ENCODE measurements at places on chromosomes 7 and 10. TPM values are rescaled to one million over a fixed set of nuclear protein-coding genes. Genes with fewer than 3 reads are reported as not detected.

DNA sequence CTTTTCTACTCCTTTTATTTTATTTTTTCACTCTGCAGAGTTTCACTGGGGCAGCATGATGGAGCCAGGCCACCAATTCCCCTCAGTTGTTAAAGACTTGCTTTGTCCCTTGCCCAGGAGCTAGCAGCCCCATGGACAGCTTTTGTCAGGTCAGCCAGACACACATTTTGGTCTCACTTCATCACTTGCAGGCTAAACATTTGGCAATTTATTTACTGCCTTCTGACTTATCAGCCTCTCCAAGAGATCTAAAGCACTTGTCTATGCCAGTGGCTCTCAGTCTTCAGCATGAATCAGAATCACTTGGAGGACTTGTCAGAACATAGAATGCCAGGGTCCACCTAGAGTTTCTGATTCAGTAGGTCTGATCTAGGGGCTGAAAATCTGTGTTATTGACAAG is 66.4 kb upstream of the GDF10 start:
- no peak for DNase-seq

TET1 gene
- 1.8 TPM for polyA plus RNA-seq

GRCh38 chr10:133072720-133073390 is 14.9 kb upstream of the ADGRA1 start:
- DNase-seq: peak; percentile 32

GRCh38 chr7:104089612-104090011 is 100.2 kb upstream of the RELN start:
- peak; percentile 71 for DNase-seq

DNA sequence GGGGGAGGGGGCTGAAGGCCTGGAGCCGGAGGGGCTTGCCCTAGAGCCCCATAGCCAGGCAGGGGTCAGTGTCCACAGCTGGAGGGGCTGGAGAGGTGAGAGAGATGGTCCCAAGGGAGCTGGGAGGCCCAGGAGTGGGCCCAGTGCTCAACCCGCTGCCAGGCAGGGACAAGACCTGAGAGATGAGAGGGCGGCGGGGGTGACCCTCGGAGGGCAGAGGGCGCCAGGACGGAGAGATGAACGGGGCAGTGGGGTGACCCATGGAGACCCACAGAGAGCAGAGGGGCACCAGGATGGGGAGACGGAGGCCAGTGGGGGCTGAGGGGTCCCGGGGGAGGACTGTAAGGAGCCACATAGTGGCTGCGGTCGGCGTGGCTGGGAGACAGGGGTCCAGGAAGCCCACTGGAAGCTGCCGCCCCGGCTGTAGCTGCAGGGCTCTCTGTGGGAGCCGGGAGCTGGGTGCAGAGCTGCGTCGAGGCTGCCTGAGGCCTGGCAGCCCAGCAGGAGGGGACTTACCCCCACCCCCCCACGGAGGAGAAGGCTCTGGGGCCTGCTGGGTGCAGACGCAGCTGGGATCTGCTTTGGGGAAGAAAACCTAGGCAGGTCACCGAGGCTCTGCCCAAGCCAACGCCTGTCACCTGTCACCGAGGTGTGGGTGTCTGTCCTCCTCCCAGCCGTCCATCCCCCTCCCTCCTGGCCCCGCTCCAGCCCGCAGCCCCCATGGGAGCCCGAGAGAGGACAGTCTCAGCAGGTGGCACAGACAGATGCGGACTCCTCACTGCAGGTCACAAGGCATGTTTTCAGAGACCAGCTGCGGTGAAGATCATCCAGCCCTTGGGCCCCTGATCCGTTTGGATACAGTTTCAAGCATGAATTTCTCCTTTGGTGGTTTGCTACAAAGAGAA is 25.1 kb downstream of the PWWP2B start:
- no peak for DNase-seq

DNA sequence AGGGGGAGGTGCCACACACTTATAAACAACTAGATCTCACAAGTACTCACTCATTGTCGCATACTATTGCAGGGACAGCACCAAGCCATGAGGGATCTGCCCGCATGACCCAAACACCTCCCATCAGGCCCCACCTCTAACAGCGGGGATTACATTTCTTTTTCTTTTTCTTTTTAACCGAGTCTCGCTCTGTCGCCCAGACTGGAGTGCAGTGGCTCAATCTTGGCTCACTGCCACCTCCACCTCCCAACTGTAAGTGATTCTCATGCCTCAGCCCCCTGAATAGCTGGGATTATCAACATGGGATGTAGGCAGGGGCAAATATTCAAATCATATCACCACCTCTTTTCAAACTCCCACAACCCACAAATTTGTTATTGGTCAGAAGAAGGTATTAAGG is 76.7 kb downstream of the SKAP2 start:
- peak; percentile 3 for DNase-seq

DNA sequence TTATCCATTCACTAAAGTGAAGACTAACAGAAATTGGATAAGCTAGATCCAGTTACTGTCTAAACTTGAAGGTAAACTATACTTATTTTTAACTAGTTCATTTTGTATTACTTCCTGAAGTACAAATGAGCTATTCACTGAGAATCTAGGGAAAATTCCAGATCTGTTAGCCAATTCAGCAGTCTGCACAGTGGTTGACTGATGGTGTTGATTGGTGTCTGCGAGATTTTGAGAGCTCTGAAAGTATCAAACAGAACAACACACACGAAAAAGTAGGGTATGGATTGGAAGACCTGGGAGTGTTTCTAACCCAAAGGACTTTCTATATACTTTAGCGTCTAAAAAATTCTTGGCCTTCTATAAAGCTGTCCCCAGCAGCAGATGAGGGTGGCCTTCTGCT is 33.6 kb upstream of the AGR2 start:
- DNase-seq: no peak

GRCh38 chr10:114491933-114492332 is 87.6 kb upstream of the AFAP1L2 start:
- no peak for DNase-seq

- no peak for DNase-seq
Observed at GRCh38 chr10:87054373-87055295, 34.5 kb downstream of the FAM25A start.

NUTM2A gene
- 1.5 TPM for polyA plus RNA-seq

GRCh38 chr10:31705136-31705535 is 223.5 kb downstream of the ARHGAP12 start:
- no peak for DNase-seq

- peak; percentile 11 for DNase-seq
Observed at GRCh38 chr7:36861656-36862055, 137.4 kb upstream of the AOAH start.

PALD1 gene
- 6.4 TPM for polyA plus RNA-seq

DNA sequence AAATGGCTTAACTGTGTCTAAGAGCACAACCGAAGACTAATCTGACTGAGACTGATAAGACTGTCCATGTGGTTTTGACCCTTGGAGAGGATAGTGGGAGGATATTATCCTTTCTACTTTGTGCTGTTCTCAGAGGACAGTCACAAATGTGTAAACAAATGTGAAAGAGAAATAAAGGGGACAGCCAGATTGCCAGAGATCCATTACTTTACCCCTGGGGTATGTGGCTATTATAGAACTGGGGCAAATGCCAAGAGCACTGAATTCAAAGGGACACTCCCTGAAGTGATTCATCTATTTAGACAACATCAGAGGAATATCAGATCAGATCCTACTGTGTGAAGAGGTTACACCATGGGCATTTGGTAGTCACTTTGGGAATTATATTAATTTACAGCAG is 154.7 kb downstream of the RNLS start:
- peak; percentile 25 for DNase-seq

CALHM1 gene
- polyA plus RNA-seq: 0.37 TPM

DNA sequence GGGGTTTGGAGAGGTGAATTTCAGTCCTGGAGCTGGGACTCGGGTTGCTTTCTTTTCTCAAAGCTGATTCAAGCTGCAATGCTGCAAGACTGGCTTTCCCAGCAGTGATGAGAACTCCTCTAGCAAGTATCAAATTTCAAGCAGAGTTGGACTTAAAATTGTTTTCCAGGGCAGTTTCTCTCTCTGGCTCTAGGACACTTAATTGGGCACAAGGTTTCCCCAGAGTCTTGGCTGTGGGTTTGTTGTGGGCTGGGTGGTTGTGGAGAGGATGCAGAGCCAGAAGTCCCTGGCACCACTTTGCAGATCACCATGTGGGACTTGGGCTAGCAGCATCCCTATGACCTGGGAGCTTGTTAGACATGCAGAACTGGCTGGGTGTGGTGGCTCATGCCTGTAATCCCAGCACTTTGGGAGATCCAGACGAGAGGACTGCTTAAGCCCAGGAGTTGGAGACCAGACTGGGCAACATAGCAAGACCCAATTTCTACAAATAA is 16.8 kb downstream of the AKR1B15 start:
- DNase-seq: no peak

CYP26C1 gene
- polyA plus RNA-seq: not detected

- no peak for DNase-seq
Observed at GRCh38 chr7:28531291-28531690, 119.0 kb downstream of the CREB5 start.

DNA sequence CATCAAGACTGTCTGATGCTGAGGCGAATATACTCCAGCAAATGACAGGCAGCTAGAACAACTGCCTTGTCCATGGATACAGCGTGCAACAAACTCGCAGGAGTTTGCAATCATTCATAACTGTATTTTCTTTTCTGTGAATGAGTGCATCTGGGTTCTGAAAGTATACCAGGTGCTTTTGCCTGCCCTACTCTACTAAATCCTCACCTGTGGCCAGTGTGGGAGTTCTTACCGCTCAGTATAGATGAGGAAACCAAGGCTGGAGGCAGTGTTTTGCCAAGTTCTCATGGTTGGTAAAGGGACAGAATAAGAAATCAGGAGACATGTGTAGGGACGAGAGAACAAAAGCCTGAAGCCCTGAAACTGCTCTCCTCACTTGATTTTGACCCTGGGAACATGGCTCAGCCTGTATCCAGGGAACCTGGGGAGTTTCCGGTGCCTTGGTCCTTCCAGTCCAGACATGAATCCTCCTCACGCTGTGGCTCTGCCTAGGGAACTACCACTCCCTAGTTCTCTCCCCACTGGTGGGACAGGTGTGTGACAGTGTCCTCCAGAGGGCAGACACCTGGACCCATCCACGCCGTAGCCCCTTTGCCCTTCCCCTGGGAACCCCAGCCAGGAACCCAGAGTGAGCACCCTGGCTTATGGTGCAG is 142.0 kb downstream of the CDH23 start:
- DNase-seq: no peak

DNA sequence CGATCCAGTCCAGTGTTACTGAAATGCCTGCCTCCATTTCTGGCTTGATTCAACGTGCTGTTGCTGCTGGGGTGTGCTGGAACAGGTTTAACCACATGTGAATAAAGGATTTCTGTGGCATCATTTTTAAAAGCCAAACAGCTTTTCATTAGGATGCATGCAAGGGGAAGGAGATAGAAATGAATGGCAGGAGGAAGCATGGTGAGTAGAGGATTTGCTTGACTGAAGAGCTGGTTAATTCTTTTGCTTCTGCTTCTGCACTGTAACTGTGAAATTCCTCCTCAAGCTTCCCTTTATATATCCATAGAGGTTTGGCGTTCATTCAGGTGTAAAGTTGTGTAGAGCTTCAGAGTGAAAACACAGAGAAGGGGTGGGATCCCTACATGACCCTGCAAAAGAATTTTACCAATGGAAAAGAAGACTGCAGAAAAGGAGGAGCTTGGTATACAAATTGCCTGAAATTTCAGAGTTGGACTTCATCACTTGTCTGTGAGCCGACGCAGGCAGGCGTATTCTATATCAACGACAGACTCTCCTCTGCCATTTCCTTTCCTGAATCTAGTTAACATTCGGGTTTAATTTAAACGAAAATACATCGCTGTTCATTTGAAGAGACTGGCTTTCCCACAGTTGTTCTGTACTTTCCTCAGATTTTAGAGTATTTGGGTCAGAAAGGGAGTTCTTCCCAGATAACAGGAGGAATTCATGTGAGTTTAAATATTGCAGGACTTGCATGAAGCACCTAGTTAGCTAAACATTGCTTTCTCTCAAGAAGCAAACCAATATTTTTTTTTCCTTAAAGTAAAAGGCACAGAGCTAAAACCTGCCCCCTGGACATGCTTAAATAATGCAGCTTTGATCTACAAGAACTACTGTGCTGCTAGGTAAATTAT is at the start of gene SOSTDC1:
SOSTDC1 (minus strand) TSS at position 270 of the 893 bp plus-strand sequence; CDS start at position 200, 70 bp downstream.
- DNase-seq: peak; percentile 62

ASAH2 gene
- 0.31 TPM for polyA plus RNA-seq

DNA sequence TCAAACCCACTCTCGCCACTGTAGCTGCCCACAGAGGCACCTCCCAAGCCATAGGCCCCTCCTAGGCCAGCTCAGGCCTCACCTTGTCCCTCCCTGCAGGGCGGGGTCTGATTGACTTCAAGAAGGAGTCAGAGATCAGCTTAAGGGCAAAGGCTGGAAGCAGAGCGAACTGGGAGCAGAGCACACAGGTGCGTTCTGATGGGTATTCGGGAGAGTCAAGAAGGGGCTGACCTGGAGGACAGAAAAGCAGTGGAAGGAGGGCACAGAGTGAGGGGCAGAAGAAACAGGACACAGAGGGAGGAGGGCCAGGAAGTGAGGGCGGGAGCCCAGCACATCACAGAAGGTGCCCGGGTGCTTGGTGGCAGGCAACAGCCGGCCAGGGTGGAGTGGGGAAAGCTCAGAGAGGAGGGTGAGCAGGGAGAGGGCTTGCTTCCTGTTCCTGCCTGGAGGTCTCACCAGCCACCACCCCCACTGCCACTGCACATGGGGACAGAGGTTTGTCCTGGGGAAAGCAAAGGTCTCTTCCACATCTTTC is at the start of gene AOC1:
AOC1 (plus strand) TSS at position 147 of the 535 bp plus-strand sequence. CDS start 3,954 bp downstream, outside the sequence.
- DNase-seq: no peak

CDHR3 gene
- polyA plus RNA-seq: 2.1 TPM

MYH16 gene
- not detected for polyA plus RNA-seq

DNA sequence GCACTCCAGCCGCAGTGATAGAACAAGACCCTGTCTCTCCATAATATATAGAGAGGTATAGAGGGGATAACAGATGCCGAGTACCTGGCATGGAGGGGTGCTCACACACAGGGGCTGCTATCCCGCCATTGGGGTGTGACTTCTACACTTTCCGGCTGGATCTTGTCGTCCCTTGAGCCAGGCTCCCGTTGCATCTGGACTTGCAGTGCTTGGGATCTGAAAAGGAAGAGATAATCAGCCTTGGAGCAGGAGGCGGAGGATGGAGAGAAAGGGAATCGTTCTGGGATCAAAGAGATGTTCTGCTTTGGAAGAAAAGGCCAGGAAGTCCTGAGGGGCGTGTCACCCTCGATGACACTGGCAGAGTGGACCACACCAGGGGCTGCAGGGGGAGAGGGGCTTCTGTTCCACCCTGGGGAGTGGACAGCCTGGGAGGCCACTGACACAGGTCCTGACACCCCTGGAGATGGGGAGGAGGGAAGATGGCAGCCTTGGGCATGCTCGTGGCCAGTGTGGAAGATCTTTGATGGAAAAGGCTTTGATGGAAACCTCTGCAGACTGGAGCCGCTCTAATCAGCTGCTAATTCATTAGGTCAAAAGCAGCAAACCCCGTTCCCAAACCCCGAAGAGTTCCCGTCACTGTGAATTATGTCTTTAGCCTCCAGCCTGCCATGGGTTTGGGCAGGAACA is 85.1 kb downstream of the CARD11 start:
- DNase-seq: no peak

GRCh38 chr7:75814407-75814947 is 871 bp upstream of the CCL24 start:
- no peak for DNase-seq

GRCh38 chr7:6023974-6024435 is 7.2 kb upstream of the ANKRD61 start:
- DNase-seq: no peak

FAM200A gene
- polyA plus RNA-seq: 4.1 TPM

GRCh38 chr7:77565917-77566316 is 28.8 kb downstream of the PTPN12 start:
- DNase-seq: no peak

- peak; percentile 74 for DNase-seq
Observed at GRCh38 chr7:16967300-16967811, 85.6 kb upstream of the AGR3 start.

- DNase-seq: no peak
Observed at GRCh38 chr7:137835486-137836112, 11.2 kb downstream of the DGKI start.

- no peak for DNase-seq
Observed at GRCh38 chr7:985915-986741, 3.1 kb downstream of the CYP2W1 start.

PIP gene
- polyA plus RNA-seq: not detected

All from brain (organoid and tissue), 16 donors.